ENCODE measurements at places on chromosomes 6 and 20. TPM values are rescaled to one million over a fixed set of nuclear protein-coding genes. Genes with fewer than 3 reads are reported as not detected.

Gene TSBP1
- not detected for total RNA-seq

Gene FAM120B
- 9.4 TPM for total RNA-seq

Gene DNAH8
- total RNA-seq, result 0.03 TPM

Gene ZSCAN16
- 4.0 TPM for total RNA-seq

Gene TRIM26
- total RNA-seq, result 28.3 TPM

Gene SNAP91
- 0.67 TPM for total RNA-seq

Gene FOXF2
- total RNA-seq, result 0.52 TPM

Gene TTLL9
- total RNA-seq, result 0.14 TPM

Gene TP53TG5
- total RNA-seq, result not detected

Gene TXNDC5
- total RNA-seq, result 194 TPM

Gene COL21A1
- 0.28 TPM for total RNA-seq

Gene CEP250
- 39.1 TPM for total RNA-seq

Gene SIRPD
- not detected for total RNA-seq

Gene SPATS1
- not detected for total RNA-seq

Gene CD83
- total RNA-seq, result 2.9 TPM

Gene DHX16
- 39.2 TPM for total RNA-seq

Gene GPSM3
- 21.2 TPM for total RNA-seq

Gene AGER
- 2.2 TPM for total RNA-seq

Gene RBM24
- 2.3 TPM for total RNA-seq

Gene IRF4
- 4.8 TPM for total RNA-seq

Gene ABT1
- 30.6 TPM for total RNA-seq

Gene NOX3
- total RNA-seq, result not detected

Gene CALHM4
- not detected for total RNA-seq

Gene EHMT2
- total RNA-seq, result 134 TPM

Gene AK9
- total RNA-seq, result 1.5 TPM

Gene ETV7
- total RNA-seq, result 1.5 TPM

Gene ABHD12
- total RNA-seq, result 37.2 TPM

Gene OVOL2
- 7.8 TPM for total RNA-seq

Gene PPP1R3G
- 0.48 TPM for total RNA-seq

Gene BPIFB4
- not detected for total RNA-seq

Gene ASIP
- not detected for total RNA-seq

Gene PERP
- total RNA-seq, result 28.5 TPM

Gene COL20A1
- 0.70 TPM for total RNA-seq
